Progenitor cell of endocrine pancreas (in vitro differentiated cells): ENCODE measurements at places on chromosomes 6 and 20. TPM values are rescaled to one million over a fixed set of nuclear protein-coding genes. Genes with fewer than 3 reads are reported as not detected.

VNN1 gene
- not detected in 2 replicates for total RNA-seq

COL19A1 gene
- 2.3 and 3.5 TPM in 2 replicates for total RNA-seq

ERVFRD-1 gene
- not detected in 2 replicates for total RNA-seq

TP53TG5 gene
- total RNA-seq = not detected in 2 replicates

FOXS1 gene
- not detected in 2 replicates for total RNA-seq

MTG2 gene
- 30.4 and 31.6 TPM in 2 replicates for total RNA-seq

LY6G6F gene
- not detected in 2 replicates for total RNA-seq
